ENCODE measurements at places on chromosomes 1 and 21.

DNA sequence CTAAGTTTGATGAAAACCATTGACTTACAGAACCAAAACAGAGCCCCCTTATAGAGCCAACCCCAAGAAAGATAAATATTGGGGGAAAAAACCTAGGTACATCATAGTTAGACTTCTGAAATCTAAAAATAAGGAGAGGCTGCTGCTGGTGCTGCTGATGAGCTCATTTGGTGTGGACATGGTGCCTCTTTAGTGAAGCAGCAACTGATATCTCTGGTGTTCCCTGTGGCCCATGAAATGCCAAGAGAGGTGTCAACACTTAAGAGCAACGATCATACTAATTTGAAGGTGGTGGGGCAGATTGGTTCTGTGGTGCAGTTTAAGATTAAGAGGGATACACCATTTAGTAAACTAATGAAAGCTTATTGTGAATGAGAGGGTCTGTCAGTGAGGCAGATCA, 35.9 kb downstream of the ST3GAL3 start:
- DNase-seq = no peak

DNA sequence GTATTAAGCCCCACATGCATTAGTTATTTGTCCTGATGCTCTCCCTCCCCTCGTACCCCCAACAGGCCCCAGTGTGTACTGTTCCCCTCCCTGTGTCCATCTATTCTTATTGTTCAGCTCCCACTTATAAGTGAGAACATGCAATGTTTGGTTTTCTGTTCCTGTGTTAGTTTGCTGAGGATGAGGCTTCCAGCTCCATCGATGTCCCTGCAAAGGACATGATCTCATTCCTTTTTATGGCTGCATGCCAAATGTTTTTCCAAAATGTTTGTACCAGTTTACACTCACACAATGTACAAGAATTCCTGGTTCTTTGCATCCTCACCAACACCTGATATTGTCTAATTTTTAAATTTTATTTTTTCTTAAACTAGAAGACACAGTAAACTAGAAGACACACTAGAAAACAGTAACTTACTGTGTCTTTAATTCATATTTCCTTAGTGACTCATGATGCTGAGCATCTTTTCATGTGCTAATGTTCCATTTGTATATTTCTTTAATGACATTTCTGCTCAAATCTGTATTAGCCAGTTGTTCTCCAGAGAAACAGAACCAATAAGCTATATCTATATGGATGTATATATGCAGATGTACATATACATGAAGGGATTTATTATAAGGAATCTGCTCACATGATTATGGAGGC, 19.4 kb upstream of the USP1 start:
- DNase-seq = no peak

- no peak for DNase-seq
These were observed 50.0 kb downstream of the MARK1 start for GRCh38 chr1:220577926-220578325.

DNA sequence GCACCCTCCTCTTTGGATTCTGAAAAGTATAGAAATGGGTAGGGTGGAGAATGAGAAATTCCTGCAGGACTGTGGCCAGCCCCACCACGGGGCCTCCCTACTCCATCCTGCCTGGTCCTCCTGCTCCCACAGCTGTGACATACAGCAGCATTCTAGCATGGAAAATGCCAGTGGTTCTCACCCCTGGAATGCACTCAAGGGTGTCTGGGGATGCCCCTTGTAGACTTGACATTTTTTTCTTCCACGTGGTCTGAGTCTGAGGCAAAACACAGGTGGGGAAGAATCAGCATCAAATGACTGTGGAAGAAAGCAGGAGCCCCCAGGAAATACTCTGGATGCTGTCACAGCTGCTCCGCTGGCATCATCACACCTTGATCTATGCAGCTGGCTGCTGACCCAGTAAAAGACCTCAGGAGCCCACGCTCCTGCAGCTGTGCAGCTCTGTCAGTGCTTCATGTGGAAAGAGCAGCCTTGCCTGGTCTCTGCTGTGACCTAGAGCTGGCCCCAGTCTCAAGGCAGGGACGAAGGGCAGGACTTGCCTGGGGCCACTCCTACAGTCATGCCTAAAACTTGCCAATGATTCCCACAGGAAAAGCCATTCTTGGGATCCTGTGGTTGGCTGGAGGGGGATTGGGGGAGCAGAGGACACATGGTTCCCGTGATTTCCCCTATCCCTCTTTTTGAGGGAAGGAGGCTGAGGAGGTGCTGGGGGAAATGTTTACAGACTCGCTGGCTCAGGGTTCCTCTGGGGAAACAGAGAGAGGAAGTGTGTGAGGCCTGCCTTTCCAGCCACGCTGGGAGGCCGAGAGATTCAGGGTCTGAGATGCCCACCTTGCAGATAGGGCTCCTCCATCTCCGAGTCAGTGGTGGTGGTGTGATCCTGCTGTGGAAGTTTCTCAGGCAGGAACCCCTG, 10.8 kb upstream of the A3GALT2 start:
- DNase-seq = no peak

DNA sequence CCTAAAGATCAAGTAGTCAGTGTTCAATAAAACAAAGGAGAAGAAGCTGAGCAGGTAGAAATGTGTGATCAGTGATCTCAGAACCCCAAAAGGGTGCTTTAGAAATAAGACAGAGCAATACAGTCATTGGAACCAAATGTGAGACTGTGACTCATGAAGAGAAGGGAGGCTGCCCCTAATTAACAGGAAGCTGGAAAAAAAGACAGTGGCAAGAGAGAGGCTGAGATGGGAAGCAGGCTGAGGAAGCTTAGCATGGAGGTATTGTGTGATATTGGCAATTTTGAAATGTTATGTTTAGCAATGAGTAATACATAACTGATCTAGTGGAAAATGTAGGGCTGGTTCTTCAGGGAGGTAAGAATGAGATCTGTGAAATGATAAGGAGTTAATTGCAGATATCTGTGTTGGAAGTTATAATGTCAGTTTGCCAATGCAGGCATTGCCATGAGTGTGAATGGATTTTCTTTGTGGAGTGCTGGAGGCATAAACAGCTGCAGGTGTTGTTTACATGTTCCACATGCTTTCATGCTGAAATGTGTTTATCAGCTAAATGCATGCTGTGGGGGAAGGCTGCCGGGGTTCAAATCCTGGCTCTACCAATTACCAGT, 90.6 kb upstream of the CACNA1E start:
- no peak for DNase-seq

DNA sequence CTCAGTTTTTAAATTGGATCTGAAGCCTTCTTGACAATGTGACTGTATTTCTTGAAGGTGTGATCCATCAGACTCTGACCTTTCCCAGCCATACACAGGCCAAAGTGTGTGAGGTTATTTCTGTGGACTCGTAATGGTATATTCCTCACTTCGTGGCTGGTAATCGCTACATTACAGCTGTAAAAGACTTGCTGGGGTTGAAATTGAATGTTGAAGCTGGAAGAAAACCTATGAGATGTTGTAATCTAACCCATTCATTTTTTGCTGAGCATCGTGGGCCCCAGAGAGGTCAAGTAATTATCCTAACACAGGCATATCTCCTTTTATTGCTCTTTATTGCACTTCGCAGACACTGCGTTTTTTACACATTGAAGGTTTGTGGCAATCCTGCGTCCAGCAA, 405.6 kb upstream of the ZP4 start:
- no peak for DNase-seq

DNA sequence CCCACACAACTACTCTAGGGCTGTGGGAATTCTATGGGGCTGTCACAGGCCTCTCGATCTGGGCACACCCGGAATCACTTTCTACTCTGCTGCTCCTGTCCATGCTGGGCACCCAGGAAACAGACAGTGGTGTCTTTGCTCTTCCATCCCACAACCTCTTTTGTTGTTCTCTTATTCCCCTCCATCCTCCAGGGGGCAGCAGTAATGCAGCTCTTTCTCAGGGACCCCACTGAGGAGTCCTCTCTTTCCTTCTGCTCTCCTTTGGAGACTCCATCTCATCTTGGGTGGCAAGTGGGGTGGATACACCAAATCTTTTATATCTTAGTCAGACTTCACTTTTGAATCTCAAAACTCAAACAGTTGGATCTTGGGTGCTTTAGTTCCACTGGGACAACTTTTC, 206.3 kb downstream of the HS2ST1 start:
- DNase-seq = no peak

DNA sequence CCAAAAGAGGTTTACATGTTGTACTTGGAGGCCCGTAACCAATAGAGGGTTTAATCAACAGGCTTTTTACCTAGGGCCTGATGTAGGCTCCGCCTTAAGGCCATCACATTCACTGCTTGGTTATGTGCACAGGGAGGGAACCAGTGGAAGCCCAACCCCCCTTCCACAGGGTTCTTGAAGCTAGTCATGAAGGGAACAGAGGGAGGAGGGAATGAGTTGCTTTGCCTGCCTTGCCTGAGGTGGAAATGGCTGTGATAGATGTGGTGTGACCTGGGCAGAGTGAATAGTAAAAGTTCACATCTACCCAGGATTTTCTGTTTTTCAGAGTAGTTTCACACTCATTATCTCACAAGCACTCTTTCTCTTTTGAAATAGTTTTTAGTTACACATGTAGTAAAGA, 215.1 kb downstream of the ST6GALNAC3 start:
- no peak for DNase-seq

- DNase-seq = no peak
These were observed 15.8 kb downstream of the MYOM3 start for GRCh38 chr1:24096009-24096738.

DNA sequence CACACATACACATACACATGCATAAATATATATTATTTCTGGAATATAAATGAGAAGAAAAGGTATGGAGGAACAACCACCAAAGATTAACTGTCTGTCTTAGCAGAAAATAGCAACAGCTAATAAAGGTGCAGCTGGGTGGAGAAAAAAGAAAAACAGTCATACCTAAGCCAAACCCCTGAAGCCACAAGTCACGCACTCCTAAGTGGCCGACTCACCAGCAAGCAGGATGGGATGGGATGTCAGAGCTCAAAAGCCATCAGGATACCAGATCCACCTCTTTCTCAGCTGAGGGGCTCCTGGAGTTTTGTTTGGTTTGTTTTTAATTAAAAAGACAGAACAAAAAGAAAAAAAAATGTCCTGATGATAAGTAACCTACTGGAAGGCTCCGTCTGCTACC, 64.7 kb upstream of the HIVEP3 start:
- no peak for DNase-seq

GRCh38 chr1:173009597-173009996, 41.1 kb downstream of the TNFSF18 start:
- DNase-seq = no peak

DNA sequence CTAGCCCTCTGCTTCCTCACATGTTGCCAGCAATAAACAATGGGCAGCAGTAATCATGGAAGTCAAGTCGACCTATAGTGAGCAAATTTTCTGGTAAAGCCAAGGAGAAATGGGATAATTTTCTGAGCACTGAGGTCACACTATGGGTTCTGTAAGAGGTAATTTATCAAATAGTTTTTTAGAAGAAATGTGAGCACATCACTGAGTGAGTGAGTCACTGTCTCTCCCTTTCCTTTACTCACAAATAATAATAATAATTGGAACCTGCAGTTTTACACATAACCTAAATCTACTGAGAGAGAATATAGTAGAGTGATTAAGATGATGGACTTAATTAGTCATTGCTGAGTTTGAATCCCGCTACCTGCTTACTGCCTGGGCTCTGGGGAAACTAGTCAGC, 23.6 kb downstream of the SLC35F3 start:
- no peak for DNase-seq

GRCh38 chr1:238991765-238992495, 394.4 kb upstream of the CHRM3 start:
- DNase-seq = no peak

Measured in cortex of kidney (tissue), 1 donor.